Umbilical cord (tissue), 2 donors: ENCODE measurements at places on chromosomes 3 and 15. TPM values are rescaled to one million over a fixed set of nuclear protein-coding genes. Genes with fewer than 3 reads are reported as not detected.

Gene GOLGA6B
- not detected for total RNA-seq

Gene MGA
- 208 TPM for total RNA-seq

Gene MED12L
- total RNA-seq = 2.2 TPM

- DNase-seq = no peak
Observed at GRCh38 chr15:99106417-99107220, 1.7 kb downstream of the SYNM start.

Gene FANCD2OS
- 1.7 TPM for total RNA-seq

GRCh38 chr15:59176653-59177316, 29.9 kb upstream of the LDHAL6B start:
- no peak for DNase-seq

- DNase-seq = no peak
Observed at GRCh38 chr15:25335279-25335678, 103.5 kb downstream of the UBE3A start.

GRCh38 chr3:115141033-115141757, 5.9 kb downstream of the ZBTB20 start:
- DNase-seq = no peak

- no peak for DNase-seq
Observed at GRCh38 chr3:120503727-120504616, 53.2 kb upstream of the FSTL1 start.

GRCh38 chr3:145450018-145450682, 710.8 kb downstream of the PLOD2 start:
- DNase-seq = no peak

DNA sequence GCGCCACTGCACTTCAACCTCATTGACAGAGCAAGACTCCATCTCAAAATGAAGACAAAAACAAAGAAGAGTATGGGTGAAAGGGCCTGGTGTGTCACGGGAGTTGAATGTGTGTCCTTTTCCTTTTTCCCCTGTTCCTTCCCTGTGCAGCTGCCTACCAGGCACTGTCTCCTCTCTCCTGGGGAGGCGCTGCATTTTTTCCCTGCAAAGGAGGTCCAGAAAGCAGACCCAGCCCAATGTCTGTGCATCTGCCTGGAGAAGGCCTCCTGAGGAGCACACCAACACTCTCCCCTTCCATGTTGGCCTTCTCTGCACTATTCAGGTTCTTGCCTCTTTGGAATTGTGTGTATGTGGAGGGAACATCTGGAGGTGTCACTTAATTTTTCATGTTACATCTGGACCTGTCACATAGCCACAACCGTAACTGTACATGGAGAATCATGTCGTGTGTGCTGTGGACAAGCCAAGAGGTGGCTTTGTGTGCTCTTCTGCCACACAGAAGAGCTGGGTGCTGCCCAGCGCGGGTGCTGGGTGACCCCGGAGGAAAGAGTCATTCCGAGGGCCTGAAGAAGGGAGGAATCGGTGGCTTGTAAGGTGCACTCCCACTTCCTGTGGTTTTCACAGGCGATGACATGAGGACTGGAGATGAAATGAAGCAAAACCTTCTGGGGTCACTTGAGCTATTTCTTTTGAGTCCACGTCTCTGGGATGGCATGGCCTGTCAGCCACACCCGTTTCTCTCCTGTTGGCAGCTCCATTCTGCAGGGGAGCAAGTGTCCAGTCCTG, 46.5 kb upstream of the CGNL1 start:
- DNase-seq = no peak

DNA sequence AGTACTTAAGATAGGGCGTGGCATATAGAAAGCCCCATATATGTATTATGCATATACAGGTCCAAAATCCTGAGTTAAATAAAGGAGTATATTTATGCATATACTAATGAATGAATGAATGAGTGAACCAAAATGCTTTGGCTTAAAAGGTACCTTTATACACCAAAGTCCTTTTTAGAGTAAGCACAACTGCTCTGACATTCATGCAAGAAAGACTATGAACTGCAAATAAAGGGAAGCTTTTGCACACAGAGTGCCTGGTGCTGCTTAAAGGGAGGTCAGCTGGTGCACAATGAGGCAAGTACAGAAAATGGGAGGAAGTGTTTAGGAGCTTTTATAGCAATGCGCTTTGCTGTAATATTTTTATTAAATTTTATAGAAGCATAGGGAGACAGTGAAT, 214.0 kb downstream of the KLF13 start:
- no peak for DNase-seq

Gene GPR156
- 0.96 TPM for total RNA-seq

GRCh38 chr3:70120357-70120966, 120.9 kb downstream of the SAMMSON start:
- DNase-seq = peak; percentile 14

Gene SAMMSON
- 26.2 TPM for total RNA-seq

DNA sequence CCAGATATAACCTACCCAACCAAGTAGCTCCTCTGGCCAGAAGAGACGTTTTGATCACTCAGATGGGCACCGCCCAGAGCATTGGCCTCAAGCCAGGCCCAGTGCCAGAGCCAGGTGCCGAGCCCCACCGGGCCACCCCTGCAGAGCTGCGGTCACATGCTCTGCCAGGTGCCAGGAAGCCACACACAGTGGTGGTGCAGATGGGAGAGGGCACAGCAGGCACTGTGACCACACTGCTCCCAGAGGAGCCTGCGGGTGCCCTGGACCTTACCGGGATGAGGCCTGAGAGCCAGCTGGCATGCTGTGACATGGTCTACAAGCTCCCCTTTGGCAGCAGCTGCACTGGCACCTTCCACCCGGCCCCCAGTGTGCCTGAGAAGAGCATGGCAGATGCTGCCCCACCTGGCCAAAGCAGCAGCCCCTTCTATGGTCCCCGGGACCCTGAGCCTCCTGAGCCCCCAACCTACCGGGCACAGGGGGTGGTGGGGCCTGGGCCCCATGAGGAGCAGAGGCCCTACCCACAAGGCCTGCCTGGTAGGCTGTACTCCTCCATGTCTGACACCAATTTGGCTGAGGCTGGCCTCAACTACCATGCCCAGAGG, 19.1 kb upstream of the APEH start:
- DNase-seq = no peak

Gene FAM162A
- total RNA-seq = 47.4 TPM

DNA sequence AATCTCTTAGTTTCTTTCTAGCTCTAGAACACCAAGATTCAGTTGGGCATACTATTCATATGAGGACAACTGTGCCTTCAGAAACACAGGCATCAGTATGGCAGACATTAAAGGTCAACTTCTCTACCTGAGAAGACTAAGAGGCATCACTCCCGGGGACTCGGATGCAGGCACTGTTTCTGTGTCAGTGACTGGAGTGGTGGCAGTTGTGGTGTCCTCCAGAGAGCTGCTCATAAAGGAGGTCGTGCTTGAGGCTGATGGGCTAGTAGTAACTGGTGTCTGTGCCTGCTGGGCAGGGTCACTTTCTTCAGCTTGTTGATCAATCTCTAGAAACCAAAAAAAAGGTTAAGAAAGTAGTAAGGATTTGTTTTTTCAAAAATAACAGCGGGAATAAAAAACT, 75.2 kb downstream of the FBXL22 start:
- DNase-seq = no peak

- DNase-seq = no peak
Observed at GRCh38 chr15:78739206-78739605, 72.1 kb downstream of the ADAMTS7 start.

GRCh38 chr15:56428821-56429458, 36.0 kb downstream of the MNS1 start:
- DNase-seq = peak; percentile 17

- DNase-seq = no peak
Observed at GRCh38 chr15:100256970-100257650, 84.7 kb downstream of the ADAMTS17 start.

Gene CAND2
- 2.9 TPM for total RNA-seq

Gene TMEM158
- total RNA-seq = 72.2 TPM

Gene IL5RA
- total RNA-seq = 3.9 TPM

GRCh38 chr3:4584456-4585249, 91.5 kb downstream of the ITPR1 start:
- peak; percentile 70 for DNase-seq

Gene EFHB
- total RNA-seq = 7.2 TPM

DNA sequence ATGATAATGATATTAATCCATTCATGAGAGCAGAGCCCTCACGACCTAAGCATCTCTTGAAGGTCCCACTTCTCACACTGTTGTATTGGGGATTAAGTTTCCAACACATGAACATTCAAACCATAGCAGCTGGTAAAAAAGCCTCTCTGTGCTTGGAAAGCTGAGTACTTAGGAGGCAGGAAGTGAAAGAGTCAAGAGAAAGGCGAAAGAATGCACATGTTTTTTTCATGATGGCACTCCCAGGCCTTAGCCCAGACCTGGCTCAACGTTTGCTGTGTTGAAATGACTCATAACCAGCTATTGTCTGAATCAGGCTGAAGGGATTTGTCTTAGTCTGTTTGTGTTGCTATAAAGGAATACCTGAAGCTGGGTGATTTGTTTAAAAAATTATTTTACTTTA, 84.4 kb upstream of the RGMA start:
- DNase-seq = no peak

DNA sequence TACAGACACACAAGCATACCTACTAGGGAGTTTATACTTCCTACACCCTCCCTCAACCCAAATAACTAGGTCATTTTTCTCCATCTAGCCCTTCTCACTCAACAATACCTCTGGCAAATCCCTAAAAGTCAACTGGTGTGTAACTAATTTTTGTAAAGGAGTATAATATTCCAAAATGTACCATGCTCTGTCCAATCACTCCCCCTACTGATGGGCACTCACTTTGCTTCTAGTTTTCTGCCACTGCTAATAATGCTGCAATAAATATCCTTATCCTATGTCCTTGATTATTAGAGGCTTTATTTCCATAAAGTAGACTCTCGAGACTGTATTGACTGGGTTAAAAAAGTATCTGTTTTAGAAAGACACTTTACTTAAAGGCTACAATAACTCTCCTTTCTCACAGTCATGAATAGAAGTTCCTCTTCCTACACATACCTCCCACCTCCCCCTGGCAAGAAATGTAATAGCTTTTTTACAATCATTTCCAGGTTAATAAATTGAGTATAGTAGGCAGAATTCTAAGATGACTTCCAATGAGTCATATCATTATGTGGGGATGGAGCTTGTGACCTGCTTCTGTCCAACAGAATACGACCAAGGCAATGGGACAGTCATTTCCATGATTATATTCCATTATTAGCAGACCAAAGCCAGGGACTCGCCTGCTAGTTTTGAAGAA, 30.0 kb downstream of the SHQ1 start:
- DNase-seq = peak; percentile 42

DNA sequence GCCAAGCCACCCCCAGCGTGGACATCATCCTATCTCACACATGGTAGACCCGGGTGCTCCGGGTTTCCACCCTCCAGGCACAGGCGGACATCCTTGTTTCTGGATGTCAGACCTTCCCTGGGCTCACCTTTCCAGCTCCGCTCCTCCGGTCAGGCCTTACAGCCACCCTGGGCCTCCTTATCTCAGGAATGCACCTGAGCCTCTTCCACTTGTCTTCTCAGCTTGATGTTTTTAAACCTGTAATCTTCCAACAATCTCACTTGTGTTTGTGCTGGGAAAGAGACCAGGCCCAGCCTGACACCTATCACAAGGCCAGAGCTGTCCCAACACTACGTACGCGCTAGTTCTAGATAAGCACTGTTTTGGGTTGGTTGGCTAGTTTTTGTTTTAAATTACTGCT, 53.9 kb downstream of the NIPA2 start:
- DNase-seq = no peak

DNA sequence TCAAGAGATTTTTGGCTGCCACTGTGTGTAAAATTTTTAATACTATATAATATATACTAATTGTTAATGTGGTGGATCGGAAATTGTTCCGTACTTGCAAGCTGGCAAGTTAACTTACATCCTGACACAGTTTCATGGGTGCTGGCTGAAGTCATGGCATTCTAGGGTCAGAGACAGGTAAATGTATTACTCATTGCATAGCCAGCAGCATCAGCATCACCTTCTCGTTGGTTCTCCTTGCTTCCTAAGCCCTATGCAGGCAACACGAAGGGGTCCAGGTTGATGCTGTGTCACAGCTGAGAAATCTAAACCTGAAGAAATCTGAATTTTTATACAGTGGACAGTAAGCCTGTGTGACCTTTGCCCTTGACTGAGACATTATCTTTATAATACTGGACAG, 162.7 kb downstream of the KLHL25 start:
- no peak for DNase-seq

- DNase-seq = no peak
Observed at GRCh38 chr3:144112036-144112435, 140.4 kb downstream of the DIPK2A start.

Gene PLA2G4B
- 0.24 TPM for total RNA-seq

DNA sequence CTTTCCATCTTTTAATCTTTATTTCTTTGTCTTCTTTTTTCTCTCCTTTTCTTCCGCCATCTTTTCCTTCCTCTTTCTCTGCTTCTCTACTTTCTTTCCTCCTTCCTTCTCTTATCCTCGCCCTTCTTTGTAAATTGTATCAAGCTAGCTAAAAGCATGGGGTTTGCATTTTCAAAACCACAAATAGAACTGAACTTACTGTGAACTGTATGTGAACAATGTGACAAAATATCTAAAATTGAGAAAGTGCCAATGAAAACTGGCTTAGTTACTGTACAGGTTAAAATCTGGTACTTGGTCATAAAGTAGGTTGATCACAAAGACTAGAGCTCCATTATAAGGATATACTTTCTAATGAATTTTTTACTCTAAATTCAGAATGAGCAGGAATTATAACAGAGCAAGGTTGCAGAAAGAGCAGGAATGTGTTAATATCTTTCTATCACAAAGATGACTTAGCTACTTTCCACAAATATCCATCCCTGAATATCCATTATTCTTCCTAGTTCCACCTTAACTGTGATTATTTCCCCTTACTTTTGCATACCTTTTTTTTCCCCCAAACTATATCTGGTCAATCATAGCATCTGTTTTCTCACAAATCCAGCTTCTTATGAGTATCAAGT, 122.4 kb downstream of the LSAMP start:
- no peak for DNase-seq

Gene SCN11A
- total RNA-seq = 2.2 TPM

Gene SOX2
- 2.2 TPM for total RNA-seq

GRCh38 chr3:197577366-197578074, 21.8 kb upstream of the BDH1 start:
- no peak for DNase-seq

Gene WNT7A
- total RNA-seq = 1.4 TPM

DNA sequence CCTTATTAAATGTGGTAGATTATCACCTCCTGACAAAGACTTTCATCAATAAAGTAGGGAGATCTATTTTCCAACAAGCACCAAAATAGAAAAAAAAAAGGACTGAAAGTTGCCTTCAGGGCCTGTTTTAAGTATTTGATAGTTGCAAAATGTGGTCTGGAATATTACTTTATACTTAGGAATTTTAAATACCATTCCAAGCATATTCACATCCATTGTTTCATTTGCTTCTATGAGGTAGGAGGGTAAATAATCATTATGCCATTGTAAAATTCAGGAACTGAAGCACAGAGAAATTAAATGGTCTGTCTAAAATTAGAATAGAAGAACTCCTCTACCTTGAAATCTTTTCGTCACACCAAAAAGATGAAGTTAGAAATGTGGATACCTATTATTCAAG, 110.0 kb downstream of the TMCC1 start:
- no peak for DNase-seq

GRCh38 chr3:14539384-14539741, 779 bp downstream of the GRIP2 start:
- no peak for DNase-seq

GRCh38 chr15:39095218-39095879, 485.5 kb upstream of the THBS1 start:
- peak; percentile 29 for DNase-seq
